ENCODE measurements at places on chromosomes 11 and 22.
A peak's percentile ranks its signal among the peaks of the same experiment; 100 is the strongest.

DNA sequence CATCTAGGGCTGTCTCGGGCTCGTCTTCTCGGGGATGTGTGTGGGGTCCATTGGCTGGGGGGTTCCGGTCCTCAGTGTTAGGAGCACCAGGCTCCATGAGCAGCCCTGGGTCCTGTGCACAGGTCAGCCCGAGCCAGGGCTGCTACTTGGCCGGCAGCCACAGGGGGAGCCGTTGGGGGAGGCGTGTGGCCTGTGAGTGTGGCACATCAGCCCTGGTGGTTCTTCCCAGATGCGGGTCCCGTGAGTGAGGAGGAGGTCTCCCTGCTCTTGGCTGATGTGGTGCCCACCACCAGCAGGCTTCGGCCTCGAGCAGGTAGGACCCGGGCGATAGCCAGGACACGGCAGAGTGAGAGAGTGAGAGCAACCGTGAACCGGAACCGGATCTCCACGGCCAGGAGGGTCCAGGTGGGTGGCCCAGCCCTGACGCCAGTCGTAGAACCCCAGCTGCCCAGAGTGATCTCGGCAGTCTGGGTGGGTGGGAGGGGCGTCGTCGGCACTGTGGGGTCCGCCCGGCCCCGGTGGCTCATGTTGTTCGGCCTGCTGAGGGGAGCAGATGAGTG is 18.5 kb downstream of the IRF7 start:
- H3K4me3 ChIP-seq: no peak overlapping the region
- peaks cover 100% of the 10 kb centered on the region for H3K36me3 ChIP-seq
- no peak for DNase-seq
- no peaks in the 10 kb centered on the region for H3K4me1 ChIP-seq
- no peak overlapping the region for H3K27ac ChIP-seq
- H3K27me3 ChIP-seq: no peaks in the 10 kb centered on the region

GRCh38 chr11:61350803-61351202 is 10.9 kb downstream of the CYB561A3 start:
- H3K4me3 ChIP-seq: no peak overlapping the region
- no peak overlapping the region for H3K27ac ChIP-seq
- peaks cover 86% of the 10 kb centered on the region for H3K36me3 ChIP-seq
- no peak for DNase-seq
- H3K4me1 ChIP-seq: peaks cover 5% of the 10 kb centered on the region

DNA sequence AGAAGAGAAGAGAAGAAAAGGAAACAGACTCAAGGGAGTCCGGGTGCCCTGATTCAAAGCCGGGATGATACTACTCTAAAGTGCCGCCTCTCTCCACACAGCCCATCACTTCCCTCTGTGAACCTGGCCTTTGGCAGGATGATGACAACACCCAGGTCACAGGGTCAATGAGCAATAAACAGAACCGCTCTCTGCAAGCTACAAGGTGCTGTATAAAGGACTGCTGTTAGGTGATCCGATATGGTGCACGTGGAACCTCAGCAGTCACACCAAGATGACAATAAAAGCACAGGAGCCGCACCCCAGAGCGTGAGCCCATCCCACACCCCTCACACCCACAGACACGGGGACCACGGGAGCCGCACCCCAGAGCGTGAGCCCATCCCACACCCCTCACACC is 10.7 kb downstream of the TTLL1 start:
- no peaks in the 10 kb centered on the region for H3K36me3 ChIP-seq
- no peaks in the 10 kb centered on the region for H3K4me1 ChIP-seq
- no peaks in the 10 kb centered on the region for H3K27me3 ChIP-seq
- no peak for DNase-seq
- no peak overlapping the region for H3K4me3 ChIP-seq

GRCh38 chr11:115955803-115956202 is 451.6 kb upstream of the CADM1 start:
- no peaks in the 10 kb centered on the region for H3K36me3 ChIP-seq
- H3K27ac ChIP-seq: no peak overlapping the region
- H3K4me1 ChIP-seq: no peaks in the 10 kb centered on the region
- DNase-seq: no peak
- H3K27me3 ChIP-seq: no peaks in the 10 kb centered on the region
- H3K4me3 ChIP-seq: no peak overlapping the region

DNA sequence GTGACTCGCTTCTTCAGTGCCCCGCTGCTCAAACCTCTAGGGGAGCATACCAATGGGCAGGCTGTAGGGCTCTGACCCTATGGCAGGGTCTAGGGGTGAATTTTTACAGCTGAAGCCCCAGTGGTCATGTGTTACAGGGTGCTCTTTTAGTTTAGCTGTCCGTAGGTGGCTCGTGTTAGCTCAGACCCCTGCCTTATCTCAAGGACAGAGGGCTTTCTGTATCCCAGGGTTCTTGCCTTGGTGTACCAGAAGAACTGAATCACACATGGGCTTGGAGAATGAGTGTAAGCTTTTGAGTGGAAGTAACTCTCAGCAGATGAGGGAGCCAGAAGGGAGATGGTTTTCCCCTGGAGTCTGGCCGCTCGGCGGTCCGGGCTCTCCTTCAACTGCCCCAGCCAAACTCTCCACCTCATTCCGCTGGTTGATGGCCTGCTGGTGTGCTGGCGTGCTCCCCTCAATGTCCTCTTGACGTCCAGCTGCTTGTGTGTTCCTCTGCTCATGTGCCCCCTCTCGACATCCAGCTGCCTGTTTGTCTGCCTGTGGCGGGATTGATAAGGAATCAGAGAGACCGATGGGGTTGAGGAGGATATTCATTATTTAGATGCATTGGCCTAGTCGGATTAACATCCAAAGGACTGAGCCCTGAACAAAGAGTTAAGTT is 37.5 kb downstream of the BIRC2 start:
- no peak for DNase-seq
- no peaks in the 10 kb centered on the region for H3K27me3 ChIP-seq
- no peaks in the 10 kb centered on the region for H3K4me1 ChIP-seq
- H3K36me3 ChIP-seq: peaks cover 9% of the 10 kb centered on the region
- H3K4me3 ChIP-seq: no peak overlapping the region

GRCh38 chr11:111194860-111195568 is 50.5 kb upstream of the POU2AF2 start:
- no peak for DNase-seq
- no peaks in the 10 kb centered on the region for H3K36me3 ChIP-seq
- no peak overlapping the region for H3K27ac ChIP-seq
- H3K27me3 ChIP-seq: no peaks in the 10 kb centered on the region
- no peak overlapping the region for H3K4me3 ChIP-seq

GRCh38 chr22:31313366-31314147 is 21.3 kb upstream of the PIK3IP1 start:
- no peak for DNase-seq
- H3K4me1 ChIP-seq: peaks cover 15% of the 10 kb centered on the region
- peak overlapping the region; percentile 72 for H3K27ac ChIP-seq

- no peaks in the 10 kb centered on the region for H3K4me1 ChIP-seq
- no peak for DNase-seq
- H3K27me3 ChIP-seq: no peaks in the 10 kb centered on the region
Measured at GRCh38 chr11:88814076-88814475, 251.7 kb downstream of the GRM5 start.

DNA sequence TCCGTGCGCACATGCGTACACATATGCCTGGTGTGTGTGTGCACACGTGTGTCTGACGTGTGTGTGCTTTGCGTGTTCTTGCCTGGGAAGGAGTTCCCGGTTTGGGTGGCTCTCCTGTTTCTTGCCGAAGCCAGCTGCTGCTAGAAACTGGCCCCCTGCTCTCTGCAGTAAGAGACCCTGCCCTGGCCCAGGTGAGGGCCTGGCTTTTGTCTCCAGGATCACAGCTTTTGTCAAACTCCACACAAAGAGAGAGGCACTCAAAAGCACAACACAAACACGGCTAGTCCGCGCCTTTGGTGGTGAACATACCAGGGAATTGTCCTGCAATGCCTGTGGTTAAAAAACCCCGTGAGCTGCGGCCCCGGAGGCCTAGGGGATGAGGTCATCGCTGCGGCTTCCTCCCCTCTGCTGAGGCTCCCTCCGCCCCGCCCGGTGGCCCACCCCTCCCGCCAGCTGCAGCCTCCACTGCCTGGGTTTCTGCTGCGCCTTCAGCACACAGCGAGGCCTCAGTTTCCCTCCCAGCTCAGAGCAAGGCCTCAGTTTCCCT is 88.9 kb downstream of the KCNQ1 start:
- H3K27ac ChIP-seq: no peak overlapping the region
- no peaks in the 10 kb centered on the region for H3K27me3 ChIP-seq
- H3K4me1 ChIP-seq: peaks cover 20% of the 10 kb centered on the region
- DNase-seq: no peak

DNA sequence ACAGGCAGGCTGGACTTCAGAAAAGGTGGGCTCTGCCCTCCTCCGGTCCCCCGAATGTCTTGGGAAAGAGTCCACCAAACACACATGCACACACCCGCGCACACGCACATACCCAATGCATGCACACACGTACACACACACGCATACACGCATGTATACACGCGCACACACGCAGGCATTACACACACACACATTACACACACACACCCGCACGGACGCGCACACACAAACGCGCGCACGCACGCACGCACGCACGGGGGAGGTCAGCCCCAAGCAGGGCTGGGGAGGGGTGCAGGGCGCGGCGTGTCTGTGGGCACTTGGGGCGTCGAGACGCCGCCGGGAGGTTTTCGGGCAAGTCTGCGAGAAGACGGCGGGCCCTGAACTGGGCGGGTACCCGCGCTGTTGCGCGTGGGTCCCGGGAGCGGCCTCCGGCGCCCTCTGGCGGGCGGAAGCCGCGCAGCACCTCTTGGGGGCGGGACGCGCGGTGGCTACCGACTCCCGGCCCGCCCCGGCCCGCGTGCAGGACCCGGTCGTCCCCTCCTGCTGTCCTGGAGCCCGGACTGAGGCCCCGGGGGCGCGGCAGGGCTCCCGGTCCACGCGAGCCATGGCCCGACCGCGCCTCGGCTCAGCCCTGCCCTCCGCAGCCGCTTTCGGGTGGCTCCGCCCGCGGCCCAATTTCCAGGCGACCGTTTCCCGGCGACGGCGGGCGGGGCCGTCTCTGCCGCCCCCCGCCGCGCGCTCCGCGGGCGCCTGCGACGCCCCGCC is 3.6 kb downstream of the SEPTIN5 start:
- peaks cover 38% of the 10 kb centered on the region for H3K4me1 ChIP-seq
- H3K27ac ChIP-seq: peak overlapping the region; percentile 56
- DNase-seq: no peak
- peaks cover 37% of the 10 kb centered on the region for H3K36me3 ChIP-seq
- peaks cover 90% of the 10 kb centered on the region for H3K27me3 ChIP-seq
- peak overlapping the region; percentile 84 for H3K4me3 ChIP-seq

Measured in esophagus squamous epithelium (tissue), 5 donors.